ENCODE measurements at places on chromosomes 11 and 22.

GRCh38 chr11:109958131-109958820 is 134.9 kb upstream of the ZC3H12C start:
- DNase-seq = no peak

GRCh38 chr22:41528132-41528766 is 16.0 kb downstream of the POLR3H start:
- no peak for DNase-seq

DNA sequence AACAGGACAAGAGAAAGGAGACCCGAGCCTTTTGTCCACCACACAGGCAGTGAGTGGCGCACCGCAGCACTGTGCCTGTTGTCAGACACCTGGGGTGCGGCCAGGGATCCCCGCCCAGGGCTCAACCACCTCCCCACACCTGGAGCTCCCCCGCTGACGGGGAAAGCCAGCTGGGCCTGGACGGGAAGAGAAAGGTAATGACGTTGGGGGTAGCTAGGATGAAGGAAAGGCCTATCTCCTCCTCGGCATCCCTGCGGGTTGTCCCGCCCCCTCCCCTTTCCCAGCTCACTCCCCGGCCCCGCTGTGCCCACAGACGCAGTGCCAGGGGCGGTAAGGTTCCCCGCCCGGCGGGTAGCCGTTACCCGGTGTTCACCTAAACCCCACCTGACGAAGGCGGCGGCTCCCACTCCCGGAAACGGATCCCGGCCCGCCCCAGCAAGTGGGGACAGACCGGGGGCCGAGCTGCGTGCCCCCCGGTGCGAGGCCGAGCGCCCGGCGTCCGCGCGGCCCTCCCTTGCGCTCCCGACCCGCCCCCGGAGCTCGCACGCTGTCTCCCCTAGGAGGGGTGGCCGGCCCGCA is 495 bp downstream of the HYOU1 start:
- DNase-seq = no peak

- DNase-seq = peak; percentile 94
Observed at GRCh38 chr22:36180038-36180880, 19.7 kb upstream of the APOL3 start.

DNA sequence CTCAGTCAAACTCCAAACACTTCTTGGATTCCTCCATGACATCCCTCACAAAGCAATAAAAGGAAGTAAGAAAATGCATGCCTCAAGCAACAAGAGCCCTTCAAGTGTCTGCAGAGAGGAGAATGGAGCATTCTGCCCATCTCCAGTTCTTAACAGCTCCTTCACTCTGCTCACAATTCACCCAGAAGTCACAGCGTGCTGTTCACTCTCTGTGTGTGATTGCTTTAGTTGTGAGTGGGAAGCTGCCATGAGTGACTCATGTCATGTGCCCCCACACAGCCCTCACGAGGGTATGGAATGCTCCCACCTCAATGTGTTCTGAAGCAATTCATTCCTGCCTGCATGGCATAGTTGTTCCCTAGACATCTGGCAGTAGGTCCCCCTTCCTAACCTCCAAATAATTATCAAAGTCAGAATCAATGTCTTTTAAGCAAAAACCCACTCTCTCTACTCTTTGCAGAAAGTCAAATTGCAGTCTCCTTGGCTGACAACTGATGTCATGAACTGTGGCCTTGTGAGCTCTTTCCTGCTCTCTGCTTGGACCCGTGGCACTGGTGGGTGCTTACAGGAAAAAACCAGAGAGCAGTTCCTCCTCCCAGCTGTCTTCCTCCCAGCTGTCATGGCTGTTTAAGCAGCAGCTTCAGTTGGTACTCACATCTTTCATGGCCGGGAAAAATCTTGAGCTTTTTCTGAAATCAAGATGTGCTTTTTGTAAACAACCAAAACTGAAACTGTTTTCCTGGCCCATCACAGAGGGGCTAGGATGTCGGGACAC is 112.1 kb upstream of the SPON1 start:
- no peak for DNase-seq

- DNase-seq = no peak
Observed at GRCh38 chr22:46774253-46774979, 12.0 kb downstream of the TBC1D22A start.

DNA sequence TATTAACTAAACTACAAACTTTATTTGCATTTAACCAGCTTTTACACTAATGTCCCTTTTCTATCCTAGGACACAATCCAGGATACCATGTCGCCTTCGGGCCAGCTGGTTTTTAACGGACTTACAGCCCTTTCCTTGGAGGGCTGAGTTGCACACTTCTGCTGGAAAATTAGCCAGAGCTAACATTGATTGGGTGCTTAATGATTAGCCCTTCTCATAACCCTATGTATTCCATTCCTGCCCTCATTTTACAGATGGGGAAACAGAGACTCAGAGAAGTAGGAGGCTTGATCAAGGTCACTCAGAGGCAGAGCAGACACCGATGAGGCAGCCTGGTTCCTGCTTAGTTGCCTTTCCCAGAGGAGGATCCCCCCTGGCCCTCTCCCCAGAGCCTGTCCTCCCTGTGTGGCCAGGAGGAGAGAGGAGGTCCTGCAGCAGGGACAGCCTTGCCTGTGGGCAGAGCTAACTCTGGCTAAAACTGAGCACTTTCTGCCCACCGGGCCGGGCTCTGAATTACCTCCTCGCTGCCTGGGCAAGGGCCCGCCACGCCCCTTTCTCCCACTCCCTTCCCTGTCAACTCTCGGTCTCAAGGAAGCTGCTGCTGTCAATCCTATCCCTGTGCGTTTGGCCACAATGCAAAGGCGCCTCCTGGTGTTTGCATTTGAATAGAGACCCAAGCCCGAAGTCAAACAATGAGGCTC is 59.6 kb upstream of the PAX6 start:
- DNase-seq = no peak

- no peak for DNase-seq
Observed at GRCh38 chr11:2466869-2467694, 22.3 kb downstream of the KCNQ1 start.

DNA sequence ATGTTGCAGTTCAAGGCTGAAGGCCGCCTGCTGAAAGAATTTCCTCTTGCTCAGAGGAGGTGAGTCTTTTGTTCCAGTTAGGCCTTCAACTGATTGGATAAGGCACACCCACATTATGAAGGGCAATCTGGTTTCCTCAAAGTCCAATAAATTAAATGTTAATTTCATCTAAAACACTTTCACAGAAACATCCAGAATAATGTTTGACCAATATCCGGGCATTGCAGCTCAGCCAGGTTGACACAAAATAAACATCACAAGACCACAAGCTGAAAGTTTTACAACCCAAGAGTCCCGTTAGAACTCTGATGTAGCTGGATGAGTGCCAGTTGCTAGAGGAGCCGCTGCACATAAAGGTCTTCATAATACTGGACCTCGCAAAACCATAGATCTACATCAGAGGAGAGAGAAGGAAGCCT is 64.9 kb upstream of the EED start:
- DNase-seq = no peak

DNA sequence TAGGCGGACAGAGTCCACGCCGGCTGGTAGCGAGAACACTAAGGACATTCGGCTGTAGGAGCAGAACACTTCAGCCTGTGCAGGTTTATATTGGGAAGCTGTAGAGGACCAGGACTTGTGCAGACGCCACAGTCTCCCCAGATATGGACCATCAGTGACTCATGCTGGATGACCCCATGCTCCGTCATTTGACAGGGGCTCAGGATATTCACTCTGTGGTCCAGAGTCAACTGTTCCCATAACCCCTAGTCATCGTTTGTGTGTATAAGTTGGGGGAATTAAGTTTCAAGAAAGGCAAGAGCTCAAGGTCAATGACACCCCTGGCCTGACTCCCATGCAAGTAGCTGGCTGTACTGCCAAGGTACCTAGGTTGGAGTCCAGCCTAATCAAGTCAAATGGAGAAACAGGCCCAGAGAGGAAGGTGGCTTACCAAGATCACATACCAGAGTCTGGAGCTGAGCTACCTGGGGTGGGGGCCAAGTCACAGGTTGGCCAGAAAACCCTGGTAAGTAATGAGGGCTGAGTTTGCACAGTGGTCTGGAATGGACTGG is 17.2 kb downstream of the P2RY2 start:
- DNase-seq = no peak

GRCh38 chr11:45354976-45355705 is 69.0 kb upstream of the SYT13 start:
- peak; percentile 93 for DNase-seq

DNA sequence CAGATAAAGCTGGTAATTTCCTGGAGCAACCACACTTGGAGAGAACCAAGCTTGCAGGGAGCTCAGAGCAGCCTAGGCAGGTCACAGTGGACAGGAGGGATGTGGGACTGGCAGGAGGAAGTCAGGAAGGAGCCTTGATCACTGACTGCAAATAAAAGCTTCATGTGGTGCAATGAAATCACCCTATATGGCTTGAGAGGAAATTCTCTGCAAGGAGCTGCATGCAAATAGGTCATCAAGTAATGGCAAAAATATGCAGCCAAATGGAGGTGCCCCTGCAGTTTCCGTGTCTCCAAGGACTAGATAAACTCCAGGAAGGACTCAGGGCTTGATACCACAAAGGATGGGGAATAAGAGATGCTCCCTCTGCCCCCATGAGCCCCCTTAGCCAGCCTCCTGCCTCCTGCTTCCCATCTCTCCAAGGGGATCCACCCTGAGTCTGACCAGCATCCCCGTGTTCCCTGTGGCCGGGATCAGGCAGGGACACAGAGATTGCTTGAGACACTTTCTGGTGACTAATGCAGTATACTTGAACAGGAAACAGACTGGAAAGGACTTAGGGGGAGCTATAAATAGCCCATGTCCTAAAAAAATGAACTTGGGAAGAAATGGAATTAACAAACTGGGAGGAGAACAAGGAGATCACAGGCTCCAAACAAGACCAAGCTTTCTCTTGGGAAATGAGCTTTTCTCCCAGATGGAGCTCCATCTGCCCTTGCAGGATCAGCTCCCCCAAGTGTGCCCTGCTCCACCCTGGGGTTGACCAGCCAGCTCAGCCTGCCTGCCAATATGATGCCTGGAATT is 23.9 kb upstream of the MICAL2 start:
- DNase-seq = peak; percentile 74
